ENCODE measurements at places on chromosomes 5 and 9. TPM values are rescaled to one million over a fixed set of nuclear protein-coding genes. Genes with fewer than 3 reads are reported as not detected.

The HNRNPAB gene
- total RNA-seq: 274 TPM

The PTGES gene
- total RNA-seq: 5.0 TPM

The FOXD1 gene
- total RNA-seq: 0.20 TPM

The PPP1R26 gene
- total RNA-seq: 26.3 TPM

The PCDHA6 gene
- 0.22 TPM for total RNA-seq

The ZDHHC11B gene
- 1.5 TPM for total RNA-seq

The CD180 gene
- 2.0 TPM for total RNA-seq

- peak; percentile 58 for DNase-seq
Observed at GRCh38 chr5:33309068-33309467, 131.7 kb upstream of the TARS1 start.

GRCh38 chr9:136784249-136784996 is 6.7 kb upstream of the TMEM141 start:
- DNase-seq: no peak

- no peak for DNase-seq
Observed at GRCh38 chr5:76469656-76470290, 66.7 kb downstream of the IQGAP2 start.

- DNase-seq: no peak
Observed at GRCh38 chr9:125183054-125183453, 6.5 kb downstream of the PPP6C start.

DNA sequence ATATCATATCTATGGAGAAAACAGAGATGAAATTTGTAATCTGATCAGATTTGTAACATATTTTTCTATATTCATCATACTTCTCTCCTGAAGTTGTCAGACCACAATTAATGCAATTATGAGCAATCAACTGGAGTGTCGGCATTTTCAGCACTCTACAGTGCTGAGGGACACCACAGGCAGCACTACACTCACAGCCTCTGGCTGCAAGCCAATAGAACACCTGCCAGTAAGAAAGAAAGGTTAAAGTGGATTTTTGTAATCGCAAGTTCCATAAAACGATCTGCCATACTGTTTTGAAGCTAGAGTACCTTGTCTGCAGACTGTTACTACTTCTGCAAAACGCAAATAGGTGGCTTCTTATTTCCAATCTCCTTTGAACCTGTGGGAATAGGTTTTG is 147.6 kb downstream of the ADAMTS6 start:
- no peak for DNase-seq

DNA sequence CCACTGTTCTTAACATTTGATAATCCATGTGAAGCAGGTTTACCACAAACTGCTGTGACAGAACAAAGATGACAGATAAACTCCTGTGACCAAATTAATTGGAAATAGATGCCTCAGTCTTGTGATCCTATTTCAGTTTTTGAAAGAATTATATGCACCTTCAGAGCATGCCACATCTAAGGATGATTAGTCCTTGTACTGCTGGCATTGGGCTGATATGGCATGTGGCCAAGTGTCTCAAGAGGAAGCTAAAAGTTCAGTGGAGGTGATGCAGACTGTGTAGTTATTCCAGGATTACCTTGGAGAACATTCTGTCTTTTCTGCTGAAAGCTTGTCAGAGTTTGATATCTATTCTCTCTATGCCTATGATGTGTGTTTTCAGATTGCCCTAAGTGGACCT is 314.4 kb upstream of the EFNA5 start:
- DNase-seq: peak; percentile 19

DNA sequence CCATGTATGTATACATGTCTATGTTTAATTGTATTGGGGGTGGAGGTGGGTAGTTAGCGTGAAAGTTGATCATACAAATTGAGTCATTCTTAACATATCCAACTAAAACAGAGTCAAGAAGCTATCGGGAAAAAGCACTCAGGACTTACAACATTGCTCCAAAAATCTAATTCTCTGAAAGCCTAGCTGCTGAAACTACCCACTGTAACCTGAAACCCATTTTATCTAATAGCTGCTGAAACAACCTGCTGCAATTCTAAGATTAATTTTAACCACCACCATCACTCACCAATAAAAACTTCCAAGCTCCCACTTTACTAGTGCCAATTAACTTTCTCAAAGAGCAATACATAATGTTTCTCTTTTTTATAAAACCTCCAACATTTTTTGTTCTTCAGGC is 32.2 kb downstream of the KCNV2 start:
- no peak for DNase-seq

DNA sequence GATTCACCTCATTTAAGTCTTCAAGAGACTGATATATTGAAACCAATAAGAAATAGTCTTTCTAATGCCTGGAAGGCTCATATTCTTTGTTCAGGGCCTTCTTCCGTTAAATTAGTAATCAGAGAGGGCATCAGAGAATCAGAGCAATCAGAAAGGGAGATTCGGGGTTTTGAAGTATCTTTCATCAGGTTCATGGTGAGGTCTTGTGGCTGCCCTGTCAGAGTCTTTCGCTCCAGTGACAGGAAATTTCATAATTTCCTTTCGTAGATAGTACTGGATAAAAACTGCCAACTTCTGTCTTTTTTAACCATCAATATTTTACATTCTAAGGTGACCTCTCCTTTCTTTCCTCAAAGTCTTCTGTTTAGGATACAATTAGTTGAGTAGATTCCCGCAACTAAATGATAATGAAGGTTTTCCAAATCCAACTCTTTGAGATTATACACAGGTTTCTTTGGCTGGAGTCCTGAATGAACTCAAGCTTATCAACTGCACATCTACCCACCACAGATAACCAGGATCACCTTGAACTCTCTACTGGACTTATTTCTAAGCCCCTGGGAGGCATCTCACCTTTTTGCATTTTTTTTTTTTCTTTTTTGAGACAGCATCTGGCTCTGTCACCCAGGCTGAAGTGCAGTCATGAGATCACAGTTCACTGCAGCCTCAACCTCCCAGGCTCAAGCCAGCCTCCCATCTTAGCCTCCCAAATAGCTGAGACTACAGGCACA is 5.5 kb downstream of the IL31RA start:
- DNase-seq: no peak

DNA sequence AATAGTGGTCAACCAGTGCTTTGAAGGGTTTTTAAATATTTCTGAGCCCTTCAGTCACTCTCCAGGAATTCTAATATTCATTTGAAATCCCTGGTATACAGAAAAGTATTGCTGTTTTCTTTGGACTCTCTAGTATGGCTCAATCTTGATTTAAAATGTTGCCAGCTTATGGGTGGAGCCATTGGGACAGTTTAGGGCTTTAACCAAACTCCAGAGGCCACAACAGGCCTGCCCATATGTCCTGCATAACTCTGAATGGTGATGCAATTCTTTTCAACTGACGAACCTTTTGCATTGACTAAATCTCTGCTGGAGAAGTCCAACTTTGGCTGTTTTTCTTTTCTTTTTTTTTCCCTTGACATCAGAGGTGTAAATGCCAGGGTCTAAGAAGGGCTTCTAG is 10.3 kb upstream of the ANKHD1 start:
- DNase-seq: no peak

- no peak for DNase-seq
Observed at GRCh38 chr5:125152044-125152443, 405.6 kb upstream of the ZNF608 start.
